ENCODE measurements at places on chromosomes 1 and 21. TPM values are rescaled to one million over a fixed set of nuclear protein-coding genes. Genes with fewer than 3 reads are reported as not detected.

KIAA0040 gene
- 32.4 TPM for total RNA-seq

- H3K4me3 ChIP-seq, result no peak overlapping the region
- no peaks in the 10 kb centered on the region for H3K36me3 ChIP-seq
- H3K27me3 ChIP-seq, result no peaks in the 10 kb centered on the region
- H3K27ac ChIP-seq, result no peak overlapping the region
Measured at GRCh38 chr21:26850116-26850643, 5.0 kb upstream of the ADAMTS1 start.

SMCP gene
- not detected for total RNA-seq

LCE1C gene
- total RNA-seq, result not detected

DNA sequence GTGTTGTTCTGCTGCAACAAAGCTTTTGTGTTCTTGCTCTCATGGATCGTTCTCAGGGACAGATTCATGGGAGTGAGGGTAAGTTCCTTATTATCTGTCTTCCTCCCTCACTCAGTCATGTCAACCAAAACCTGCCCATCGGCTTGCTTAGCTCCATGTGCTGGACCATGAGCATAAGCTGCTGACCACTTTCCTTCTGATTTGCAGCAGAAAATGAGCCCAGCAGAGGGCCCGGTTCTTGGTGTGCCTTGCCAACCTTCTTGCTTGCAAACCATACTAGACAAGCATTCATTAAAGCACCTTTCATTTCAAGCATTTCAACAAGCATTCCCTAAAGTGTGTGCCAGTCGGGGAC is 64.0 kb upstream of the COA6 start:
- no peaks in the 10 kb centered on the region for H3K4me1 ChIP-seq
- H3K27ac ChIP-seq, result no peak overlapping the region
- H3K27me3 ChIP-seq, result no peaks in the 10 kb centered on the region
- DNase-seq, result no peak
- no peak overlapping the region for H3K4me3 ChIP-seq

PERM1 gene
- 0.39 TPM for total RNA-seq

OR6Y1 gene
- total RNA-seq, result not detected

MCOLN3 gene
- 10.7 TPM for total RNA-seq

GRCh38 chr21:40830836-40831235 is 16.1 kb downstream of the DSCAM start:
- no peak overlapping the region for H3K4me3 ChIP-seq
- no peak for DNase-seq
- H3K27ac ChIP-seq, result no peak overlapping the region
- H3K36me3 ChIP-seq, result no peaks in the 10 kb centered on the region
- H3K27me3 ChIP-seq, result no peaks in the 10 kb centered on the region

DNA sequence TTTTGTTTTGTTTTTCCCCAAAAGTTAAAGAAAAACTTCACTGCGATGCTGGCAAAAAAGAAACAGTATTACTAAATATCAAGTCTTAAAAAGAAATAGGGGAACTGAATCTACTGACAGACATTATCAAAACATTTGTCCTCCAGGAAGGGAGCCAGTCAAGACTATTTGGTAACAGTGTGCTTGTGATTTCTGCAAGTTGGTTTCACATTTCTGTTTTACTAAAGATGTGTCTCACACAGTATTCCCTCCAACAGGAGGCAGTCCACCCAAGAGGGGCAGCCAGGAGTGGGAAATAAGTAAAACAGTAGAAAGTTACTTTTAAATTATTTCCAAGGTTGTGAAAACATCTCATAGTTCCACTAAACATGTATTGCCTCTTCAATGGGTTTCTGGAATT is 74.4 kb upstream of the SDC3 start:
- no peaks in the 10 kb centered on the region for H3K27me3 ChIP-seq
- H3K27ac ChIP-seq, result no peak overlapping the region
- no peak overlapping the region for H3K4me3 ChIP-seq
- H3K36me3 ChIP-seq, result peaks cover 19% of the 10 kb centered on the region
- DNase-seq, result no peak
- H3K4me1 ChIP-seq, result no peaks in the 10 kb centered on the region

DNA sequence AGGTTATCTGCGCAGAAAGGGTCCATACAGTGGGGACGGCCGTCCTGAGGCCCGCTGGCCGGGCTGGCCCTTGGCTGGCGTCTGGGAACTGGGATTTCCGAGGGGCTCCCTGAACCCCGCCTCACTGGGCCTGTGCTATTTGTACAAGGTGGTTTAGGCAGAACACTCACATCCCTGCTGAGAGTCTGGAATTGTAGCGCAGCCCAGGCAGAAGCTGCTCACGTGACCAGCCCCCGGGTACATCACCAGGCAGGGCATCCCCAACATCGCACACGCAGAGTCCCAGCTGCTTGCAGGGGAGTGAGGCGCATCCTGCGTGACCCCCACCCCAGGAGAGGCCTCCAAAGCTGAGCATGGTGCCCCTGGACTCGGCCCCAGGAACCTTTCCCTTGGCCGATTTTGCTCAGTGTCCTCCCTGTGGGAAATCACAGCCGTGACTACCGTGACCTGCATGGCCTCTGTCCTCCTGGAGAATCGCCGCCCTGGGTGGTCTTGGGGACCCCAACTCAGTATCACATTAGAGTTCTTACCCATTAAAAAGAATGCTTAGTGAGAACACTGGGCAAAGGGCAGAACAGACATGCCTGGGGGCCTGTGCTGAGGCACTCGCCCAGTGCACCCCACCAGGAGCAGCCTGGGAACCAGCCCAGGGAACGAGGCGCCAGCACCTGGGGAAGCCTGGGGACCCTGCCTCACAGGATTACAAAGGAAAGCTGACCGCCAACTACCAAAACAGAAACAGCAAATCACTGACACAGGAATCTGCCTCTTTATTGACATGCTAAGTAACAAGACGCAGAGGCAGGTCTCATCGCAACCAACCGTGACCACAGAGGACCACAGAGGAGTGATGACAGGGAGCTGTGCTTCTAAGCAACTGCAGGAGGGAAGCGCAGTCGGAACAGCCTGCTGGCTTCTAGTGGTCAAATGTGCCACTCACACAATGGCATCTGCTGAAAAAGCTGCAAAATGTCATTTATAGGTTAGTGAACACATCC is 33.5 kb downstream of the UBE2G2 start:
- H3K27ac ChIP-seq, result no peak overlapping the region
- peaks cover 12% of the 10 kb centered on the region for H3K36me3 ChIP-seq
- H3K27me3 ChIP-seq, result no peaks in the 10 kb centered on the region
- H3K4me1 ChIP-seq, result no peaks in the 10 kb centered on the region
- DNase-seq, result no peak

CDK18 gene
- total RNA-seq, result 32.0 TPM

DNA sequence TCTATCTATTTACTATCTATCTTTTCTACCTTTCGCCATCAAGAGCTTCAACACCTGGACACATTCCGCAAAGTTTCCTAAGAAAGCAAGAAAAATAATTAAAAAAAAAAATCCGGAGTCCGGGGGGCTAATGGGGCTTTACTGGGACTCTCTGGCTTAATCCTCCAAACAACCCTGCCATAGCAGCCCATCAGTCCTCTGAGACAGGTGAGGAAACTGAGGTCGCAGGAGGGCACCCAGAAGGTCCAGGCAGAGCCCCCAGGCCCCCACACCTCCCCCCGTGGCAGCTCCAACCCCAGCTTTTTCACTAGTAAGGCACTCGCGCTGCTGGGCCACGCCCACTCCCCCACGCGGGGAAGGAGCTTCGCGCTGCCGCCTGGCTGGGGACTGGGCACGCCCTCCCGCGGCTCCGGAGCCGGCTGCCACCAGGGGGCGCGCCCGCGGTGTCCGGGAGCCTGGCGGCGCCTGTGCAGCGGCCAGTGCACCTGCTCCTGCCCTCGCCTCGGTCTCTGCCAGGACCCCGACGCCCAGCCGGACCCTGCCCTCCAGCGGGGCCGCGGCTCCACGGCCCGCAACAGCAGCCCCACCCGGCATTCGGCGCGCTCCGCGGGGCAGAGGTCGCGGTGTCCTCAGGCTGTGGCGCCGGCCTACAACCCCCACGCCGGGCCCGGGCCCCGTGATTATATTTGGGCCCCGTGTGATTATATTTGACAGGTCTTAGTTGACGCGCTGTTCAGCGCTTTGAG is 54.1 kb upstream of the SAMD11 start:
- DNase-seq, result peak; percentile 26
- no peaks in the 10 kb centered on the region for H3K36me3 ChIP-seq
- peaks cover 9% of the 10 kb centered on the region for H3K4me1 ChIP-seq
- H3K27ac ChIP-seq, result no peak overlapping the region
- no peaks in the 10 kb centered on the region for H3K27me3 ChIP-seq
- H3K4me3 ChIP-seq, result no peak overlapping the region

DNA sequence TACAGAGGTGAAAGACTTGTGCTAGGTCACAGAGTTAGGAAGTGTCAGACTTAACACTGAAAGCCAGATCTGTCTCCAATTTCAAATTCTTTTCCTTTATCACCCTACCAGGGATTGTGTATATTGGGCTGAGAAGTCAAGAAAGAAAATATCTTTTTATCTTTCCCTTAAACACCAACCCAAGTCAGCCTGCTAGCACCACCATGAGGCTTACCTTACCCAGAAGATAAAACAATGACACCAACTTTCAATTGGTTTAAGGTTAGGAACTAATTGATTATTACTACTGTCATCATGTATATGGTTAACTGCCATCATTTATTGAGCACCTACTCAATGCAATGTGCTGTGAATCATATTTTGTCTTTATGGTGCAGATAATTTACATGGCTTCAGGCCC is 178.9 kb upstream of the FOXD3 start:
- DNase-seq, result no peak
- no peak overlapping the region for H3K27ac ChIP-seq
- H3K4me3 ChIP-seq, result no peak overlapping the region

DNA sequence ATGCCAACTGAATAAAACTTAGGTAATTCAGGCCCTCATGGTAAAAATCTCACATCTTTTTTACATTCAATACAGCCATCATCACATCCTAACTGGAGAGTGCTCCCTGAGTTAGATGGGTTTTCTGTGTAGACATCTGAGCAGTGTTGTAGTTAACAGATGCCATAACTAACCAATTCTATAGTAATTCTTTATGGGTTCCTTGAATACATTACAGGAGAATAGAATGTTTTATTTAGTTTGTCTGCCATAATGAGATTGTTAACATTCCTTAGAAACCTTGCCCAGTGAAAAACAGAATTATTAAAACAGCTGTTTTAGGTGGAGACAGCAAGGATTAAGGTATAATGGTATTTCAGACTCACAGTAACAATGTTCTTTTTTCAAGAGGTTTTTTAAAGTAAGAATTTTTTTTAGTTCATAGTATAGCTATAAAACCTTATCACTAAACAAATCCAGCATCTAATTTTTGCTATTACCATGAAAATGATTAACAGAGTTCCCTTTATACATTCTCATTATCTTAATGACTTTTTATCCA is 95.3 kb downstream of the ATP5PO start:
- no peak overlapping the region for H3K27ac ChIP-seq
- 0 out of 2 replicates have a peak, but pooled peaks cover 2% of the 10 kb centered on the region for H3K36me3 ChIP-seq
- H3K4me1 ChIP-seq, result no peaks in the 10 kb centered on the region
- DNase-seq, result no peak
- H3K27me3 ChIP-seq, result no peaks in the 10 kb centered on the region
- no peak overlapping the region for H3K4me3 ChIP-seq

PAQR6 gene
- total RNA-seq, result 10.9 TPM

GRCh38 chr1:186149591-186149990 is 225.5 kb downstream of the TPR start:
- no peak overlapping the region for H3K27ac ChIP-seq
- no peaks in the 10 kb centered on the region for H3K27me3 ChIP-seq
- no peaks in the 10 kb centered on the region for H3K36me3 ChIP-seq
- peaks cover 7% of the 10 kb centered on the region for H3K4me1 ChIP-seq

DUSP23 gene
- 35.8 TPM for total RNA-seq

GRCh38 chr1:245809361-245809760 is 654.6 kb downstream of the KIF26B start:
- H3K4me3 ChIP-seq, result no peak overlapping the region
- no peaks in the 10 kb centered on the region for H3K27me3 ChIP-seq
- H3K4me1 ChIP-seq, result no peaks in the 10 kb centered on the region
- H3K27ac ChIP-seq, result no peak overlapping the region
- H3K36me3 ChIP-seq, result no peaks in the 10 kb centered on the region

DNA sequence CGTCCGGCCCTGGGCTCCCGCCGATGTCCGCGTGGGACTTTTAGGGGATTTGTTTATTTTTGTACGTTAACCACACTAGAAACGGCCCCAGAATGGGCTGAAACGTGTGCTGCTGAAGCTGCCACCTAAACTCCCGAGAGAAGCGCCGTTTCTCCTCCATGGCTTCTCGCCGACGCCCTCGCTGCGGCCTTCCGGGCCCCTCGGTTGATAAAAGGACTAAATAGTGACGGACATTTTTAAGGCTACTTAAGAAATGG is 678 bp upstream of the PTTG1IP start:
- H3K36me3 ChIP-seq, result no peaks in the 10 kb centered on the region
- H3K27ac ChIP-seq, result peak overlapping the region; percentile 69
- H3K4me1 ChIP-seq, result peaks cover 43% of the 10 kb centered on the region
- H3K4me3 ChIP-seq, result peak overlapping the region; percentile 84
- no peak for DNase-seq
- no peaks in the 10 kb centered on the region for H3K27me3 ChIP-seq

- no peaks in the 10 kb centered on the region for H3K36me3 ChIP-seq
- DNase-seq, result no peak
- no peak overlapping the region for H3K4me3 ChIP-seq
- H3K27ac ChIP-seq, result no peak overlapping the region
Measured at GRCh38 chr1:61612602-61613001, 112.3 kb downstream of the TM2D1 start.

DNA sequence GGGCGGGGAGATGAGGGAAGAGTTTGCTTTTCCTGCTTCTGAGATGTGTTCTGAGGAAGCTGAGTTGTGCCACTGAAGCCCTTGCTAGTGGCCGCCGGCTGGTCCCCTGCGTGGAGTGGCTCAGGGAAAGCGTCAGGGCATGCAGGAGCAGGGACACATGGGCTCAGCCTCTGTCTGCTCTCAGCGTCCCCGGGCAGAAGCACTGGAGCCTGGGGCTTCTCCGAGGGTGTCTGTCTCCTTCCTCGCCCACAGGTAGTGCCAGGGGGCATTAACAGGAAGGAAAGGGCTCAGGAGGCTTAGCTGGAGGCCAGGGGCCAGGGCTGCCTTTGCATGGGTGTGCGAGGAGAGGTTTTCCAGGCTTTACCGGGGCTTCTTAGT is 7.3 kb downstream of the PRDM16 start:
- no peak overlapping the region for H3K4me3 ChIP-seq
- no peak overlapping the region for H3K27ac ChIP-seq
- H3K4me1 ChIP-seq, result no peaks in the 10 kb centered on the region
- H3K36me3 ChIP-seq, result no peaks in the 10 kb centered on the region

IFI16 gene
- total RNA-seq, result 1.6 TPM

- peaks cover 15% of the 10 kb centered on the region for H3K4me1 ChIP-seq
- H3K27ac ChIP-seq, result no peak overlapping the region
- no peak for DNase-seq
- no peaks in the 10 kb centered on the region for H3K36me3 ChIP-seq
- H3K27me3 ChIP-seq, result no peaks in the 10 kb centered on the region
- no peak overlapping the region for H3K4me3 ChIP-seq
Measured at GRCh38 chr1:247114351-247115140, 10.4 kb upstream of the ZNF669 start.

HFM1 gene
- 0.07 TPM for total RNA-seq

DENND2C gene
- 3.6 TPM for total RNA-seq

- H3K4me1 ChIP-seq, result no peaks in the 10 kb centered on the region
- no peak for DNase-seq
- H3K27me3 ChIP-seq, result no peaks in the 10 kb centered on the region
- H3K4me3 ChIP-seq, result no peak overlapping the region
- H3K36me3 ChIP-seq, result no peaks in the 10 kb centered on the region
Measured at GRCh38 chr1:57674801-57675200, 250.9 kb upstream of the DAB1 start.

TTC3 gene
- 71.5 TPM for total RNA-seq

CFHR4 gene
- not detected for total RNA-seq

ZC3H12A gene
- 10.6 TPM for total RNA-seq

UTS2 gene
- 3.0 TPM for total RNA-seq

Data from HCT116 (cell line).